GOT3 (cell line): ENCODE measurements at places on chromosomes 11 and 22.

- DNase-seq: no peak
Observed at GRCh38 chr11:62345861-62346260, 8.6 kb downstream of the ASRGL1 start.

GRCh38 chr11:126279191-126279590 lies 3.7 kb upstream of the TIRAP start:
- DNase-seq: no peak

DNA sequence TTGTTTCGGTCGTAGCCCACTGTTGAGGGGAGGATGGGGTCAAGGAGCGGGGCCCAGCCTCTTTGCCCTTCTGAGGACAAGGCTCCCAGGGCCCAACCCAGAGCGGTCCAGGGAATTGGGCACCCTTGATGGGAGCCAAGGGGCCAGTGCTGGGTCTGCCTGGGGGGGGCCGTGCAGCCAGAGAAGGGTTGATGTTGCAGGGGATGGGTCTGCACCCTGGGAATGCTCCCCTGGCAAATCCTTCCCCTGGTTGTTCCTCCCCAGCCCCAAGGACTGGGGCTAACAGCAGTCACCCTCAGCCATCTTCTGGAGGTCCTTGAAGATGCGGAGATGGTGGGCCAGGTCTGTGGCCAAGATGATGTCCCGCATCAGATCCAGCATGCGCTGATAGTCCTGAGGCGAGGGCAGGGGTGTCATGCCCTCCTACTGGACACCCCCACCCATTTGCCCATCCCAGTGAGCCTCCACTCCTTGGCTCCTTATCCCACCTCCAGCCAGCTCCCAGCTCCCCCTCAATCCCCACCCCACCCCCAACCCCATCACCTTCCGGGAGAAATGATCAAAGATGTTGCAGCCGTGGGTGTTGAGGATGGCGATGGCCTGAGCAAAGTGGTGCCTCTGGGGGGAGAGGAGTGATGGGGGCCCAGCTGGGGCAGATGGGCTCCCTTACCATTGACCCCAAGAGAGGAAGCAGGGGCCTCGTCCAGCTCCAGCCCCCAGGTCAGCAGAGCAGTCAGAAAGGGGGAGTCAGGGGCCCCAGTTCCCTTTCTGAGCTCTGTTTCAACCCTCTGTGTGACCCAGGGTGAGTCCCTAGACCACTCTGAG lies 95.0 kb downstream of the PDE2A start:
- no peak for DNase-seq

GRCh38 chr11:47109727-47110246 lies 66.9 kb downstream of the ARFGAP2 start:
- no peak for DNase-seq

- DNase-seq: no peak
Observed at GRCh38 chr11:112345706-112346105, 85.0 kb upstream of the PLET1 start.

GRCh38 chr11:71913756-71914526 lies 14.5 kb downstream of the XNDC1N start:
- no peak for DNase-seq

DNA sequence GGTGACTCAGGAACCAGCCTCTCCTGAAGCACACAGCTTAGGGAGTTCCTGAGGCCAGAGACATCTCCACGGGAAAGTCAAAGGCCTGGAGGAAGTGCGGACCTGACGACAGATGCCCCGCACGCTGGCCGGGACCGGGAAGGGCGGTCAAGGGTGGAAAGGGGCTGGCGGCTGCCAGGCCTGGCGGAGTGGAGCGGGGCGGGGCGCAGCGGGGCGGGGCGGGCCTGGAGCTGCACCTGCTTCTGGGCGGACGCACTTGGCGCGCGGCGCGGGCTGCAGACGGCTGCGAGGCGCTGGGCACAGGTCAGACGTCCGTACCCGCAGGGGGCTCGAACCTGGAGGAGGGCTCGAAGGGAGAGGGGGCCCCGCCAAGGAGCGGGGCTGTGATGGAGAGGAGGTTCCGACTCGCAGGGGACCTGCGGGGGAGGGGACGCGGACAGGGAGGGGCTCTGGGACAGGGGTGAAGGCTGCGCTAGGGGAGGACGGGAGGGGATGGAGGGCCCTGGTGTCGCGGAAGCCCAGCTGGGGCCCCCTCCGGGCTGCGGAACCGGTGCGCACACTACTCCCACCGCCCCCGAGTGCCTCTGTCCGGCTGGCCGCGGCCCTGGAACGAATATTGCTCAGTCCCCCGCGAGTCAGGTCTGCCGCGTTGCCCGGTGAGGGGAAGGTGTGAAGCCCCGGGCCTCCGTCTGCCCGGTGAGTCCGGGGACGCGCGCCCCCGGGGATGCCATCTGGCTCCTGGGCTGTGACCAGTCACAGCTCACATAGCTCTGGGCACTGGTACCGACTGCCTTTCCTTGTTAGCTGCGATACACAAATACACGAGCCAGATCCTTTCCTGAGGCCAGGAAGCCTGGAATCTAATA lies at the start of gene TMEM45B:
Gene TMEM45B, plus strand, starts transcription at position 253 of the 866 bp plus-strand sequence. CDS start 36,635 bp downstream, outside the sequence.
- DNase-seq: no peak

DNA sequence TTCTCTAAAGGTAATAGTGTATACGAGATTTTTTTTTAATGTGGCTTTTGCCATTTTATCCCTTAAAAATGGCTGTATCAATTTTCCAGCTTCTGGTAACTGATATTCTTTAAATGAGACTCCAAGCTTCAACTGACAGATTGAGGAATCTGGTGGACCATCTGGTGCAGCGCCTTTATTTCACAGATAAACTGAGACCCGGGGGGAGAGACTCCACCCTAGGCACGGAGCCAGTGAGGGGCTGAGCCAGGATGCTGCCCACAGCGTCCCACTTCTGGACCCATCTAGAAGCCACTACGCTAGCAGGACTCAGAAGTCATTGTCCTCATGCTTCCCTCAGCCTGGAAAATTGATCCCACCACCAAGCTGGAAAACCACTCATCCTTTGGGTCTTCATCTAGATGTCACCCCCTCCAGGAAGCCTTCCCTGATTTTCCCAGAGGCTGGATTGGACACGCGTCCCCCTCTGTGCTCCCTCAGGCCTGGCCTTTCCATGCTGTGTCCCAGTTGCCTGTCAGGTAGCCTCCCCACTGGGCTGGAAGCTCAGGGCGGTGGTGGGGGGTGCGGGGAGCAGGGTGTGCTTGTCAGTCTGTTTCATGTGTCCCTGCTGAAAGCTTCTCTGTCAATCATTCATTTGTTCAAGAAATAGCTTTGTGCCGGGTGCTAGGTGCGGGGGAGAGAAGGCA lies 12.3 kb upstream of the CD5 start:
- DNase-seq: no peak

- DNase-seq: no peak
Observed at GRCh38 chr11:65588199-65589054, 7.2 kb downstream of the KCNK7 start.

DNA sequence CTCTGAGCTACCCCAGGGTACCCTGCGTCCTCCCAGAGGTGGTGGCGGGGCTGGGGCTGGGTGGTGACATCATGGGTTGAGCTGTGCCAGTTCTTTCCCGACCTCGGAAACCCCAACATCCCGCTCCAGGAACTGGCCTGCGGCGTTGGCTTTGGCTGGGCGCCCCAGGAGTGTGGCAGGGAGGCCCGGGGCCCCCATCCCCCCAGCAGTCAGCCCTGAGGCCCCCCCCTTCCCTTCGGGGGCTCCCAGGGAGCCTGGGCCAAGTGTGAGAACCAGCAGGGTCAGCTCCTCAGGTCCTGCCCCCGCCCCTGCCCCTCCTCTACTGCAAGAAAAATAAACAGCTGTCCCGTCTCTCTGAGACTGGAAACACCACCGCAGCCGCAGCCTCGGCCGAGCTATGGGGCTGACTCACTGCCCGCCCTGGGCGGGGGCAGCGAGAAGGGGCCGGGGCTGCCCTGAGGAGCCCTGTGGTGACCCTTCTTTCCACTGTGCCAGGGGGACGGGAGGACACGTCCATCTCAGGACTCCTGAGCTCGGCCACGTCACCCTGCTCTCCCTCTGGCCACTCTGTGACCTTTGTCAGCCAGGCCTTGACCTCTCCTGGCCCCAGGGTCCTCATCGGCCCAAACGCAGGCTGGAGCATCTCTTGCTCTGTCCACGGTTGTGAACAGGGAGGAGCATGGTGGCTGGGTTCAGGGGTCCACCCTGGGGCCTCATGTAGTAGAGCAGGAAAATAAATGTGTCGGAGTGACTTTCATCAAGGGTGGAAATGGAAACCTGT lies 73.4 kb downstream of the WNT7B start:
- peak; percentile 54 for DNase-seq

DNA sequence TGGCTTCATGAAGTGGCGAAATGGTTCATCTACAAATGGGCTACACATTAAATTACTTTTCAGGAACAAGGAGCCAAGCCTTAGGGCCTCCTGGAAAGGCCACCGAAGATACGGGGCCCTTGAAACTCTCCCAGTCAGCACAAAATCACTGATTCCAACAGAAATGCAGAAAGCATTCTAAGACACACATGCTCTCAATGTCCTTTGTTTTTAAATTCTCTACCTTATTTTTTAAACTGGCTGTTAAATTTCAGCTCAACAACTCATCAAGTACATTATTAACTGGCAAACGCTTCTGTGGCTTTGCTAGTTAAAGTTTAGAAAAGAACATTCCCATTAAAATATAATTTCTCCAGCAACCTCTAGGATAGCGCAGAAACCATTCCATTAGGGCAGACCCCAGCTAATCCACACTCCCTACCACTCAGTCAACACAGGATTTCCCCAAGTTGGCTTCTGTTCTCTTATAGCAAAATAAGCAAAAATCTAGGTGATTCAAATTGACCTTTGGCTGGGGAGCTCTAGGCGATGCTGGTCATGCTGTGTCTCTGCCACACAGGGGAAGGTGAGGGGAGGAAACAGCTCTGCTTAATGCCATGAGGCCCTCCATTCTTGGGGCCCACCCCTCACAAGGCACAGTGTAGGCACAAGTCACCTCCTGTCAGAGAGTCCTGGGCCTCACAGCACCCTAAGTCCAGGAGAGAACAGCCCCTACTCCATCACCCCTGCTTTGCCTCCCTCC lies 47.1 kb downstream of the PLEKHA7 start:
- DNase-seq: no peak

- no peak for DNase-seq
Observed at GRCh38 chr11:116928102-116928777, 90.8 kb upstream of the APOA1 start.

DNA sequence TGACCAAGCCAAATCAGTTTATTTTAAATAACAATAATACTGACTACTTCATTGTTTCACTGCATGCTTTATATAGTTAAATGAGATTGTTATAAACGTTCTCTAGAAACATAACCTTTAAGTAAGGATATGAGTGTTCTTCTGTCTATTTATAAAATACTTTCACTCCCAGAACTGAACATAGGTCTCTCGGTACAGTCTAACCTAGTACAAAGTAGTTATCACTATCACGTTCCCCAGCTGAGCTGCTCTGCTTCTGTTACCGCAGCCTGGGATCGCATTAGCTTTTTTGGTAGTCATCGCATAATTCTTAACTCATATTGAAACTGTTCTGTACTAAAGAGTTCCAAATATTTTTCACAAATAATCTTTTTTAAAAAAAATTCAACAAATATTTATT lies 143.6 kb downstream of the WNT11 start:
- no peak for DNase-seq

- DNase-seq: no peak
Observed at GRCh38 chr22:49046546-49047361, 780.9 kb downstream of the BRD1 start.

GRCh38 chr11:2539371-2540222 lies 94.8 kb downstream of the KCNQ1 start:
- no peak for DNase-seq

GRCh38 chr11:115266066-115266639 lies 238.1 kb downstream of the CADM1 start:
- DNase-seq: no peak

DNA sequence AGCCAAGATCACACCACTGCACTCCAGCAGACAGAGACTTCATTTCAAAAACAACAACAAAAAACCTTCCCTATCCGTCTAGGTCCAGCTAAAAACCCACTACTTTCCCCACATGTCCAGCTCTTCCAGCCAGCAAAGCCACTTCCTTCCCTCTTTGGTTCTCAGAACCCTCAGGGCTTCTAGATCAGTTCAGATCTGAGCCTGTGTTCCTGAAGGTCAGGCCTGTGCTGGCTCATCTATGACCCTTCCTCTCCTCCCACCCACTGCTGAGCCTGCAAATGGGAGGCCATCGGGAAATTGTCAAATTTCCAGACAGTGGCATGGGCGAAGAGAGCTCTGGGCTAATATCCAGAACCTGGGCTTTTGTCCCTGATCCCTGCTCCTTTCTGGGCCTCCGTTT lies 37.8 kb downstream of the SLCO2B1 start:
- no peak for DNase-seq

DNA sequence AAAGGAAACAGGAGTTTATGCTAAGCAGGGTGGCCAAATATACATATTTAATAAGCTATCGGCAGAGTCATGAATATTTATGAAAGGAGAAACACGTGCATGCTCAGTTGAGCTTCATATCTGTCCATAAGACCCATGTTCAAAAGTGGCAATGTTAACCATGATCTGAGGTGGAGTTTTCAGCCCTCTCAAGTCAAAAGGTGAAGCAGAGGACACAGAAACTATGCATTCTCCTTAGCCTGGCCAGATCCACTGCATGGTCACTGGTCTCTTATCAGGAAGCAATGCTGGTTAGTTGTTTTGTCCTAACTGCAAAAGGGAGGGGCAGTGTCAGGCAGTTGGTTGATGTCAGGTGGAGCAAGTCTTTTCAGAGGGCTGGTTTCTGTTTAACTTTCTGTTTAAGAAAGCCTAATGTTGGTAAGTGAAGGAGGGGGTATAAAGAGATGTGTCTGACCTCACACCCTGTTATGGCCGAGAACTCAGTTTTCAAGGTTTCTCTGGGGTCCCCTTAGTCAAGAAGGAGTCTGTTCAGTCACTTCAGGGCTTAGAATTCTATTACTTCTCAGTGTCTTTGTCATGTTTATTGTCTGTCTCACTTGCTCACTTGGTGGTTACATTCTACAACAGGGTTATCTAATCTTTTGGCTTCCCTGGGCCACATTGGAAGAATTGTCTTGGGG lies 5.5 kb upstream of the SELENOH start:
- DNase-seq: no peak

DNA sequence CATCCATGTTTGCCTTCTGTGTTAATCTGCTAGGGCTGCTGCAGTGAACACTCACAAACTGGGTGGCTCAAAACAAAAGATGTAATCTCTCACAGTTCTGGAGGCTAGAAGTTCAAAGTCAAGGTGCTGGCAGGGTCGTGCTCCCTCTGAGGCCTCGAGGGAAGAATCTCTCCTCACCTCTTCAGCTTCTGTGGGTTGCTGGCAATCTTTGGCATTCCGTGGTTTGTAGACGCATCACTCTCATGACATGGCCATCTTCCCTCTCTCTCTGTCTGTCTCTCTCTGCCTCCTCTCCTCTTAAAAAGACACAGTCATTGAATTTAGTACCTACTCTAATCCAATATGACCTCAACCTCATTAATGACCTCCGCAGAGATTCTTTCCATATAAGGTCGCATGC lies 78.8 kb downstream of the TSPAN18 start:
- no peak for DNase-seq

GRCh38 chr11:58023435-58023931 lies at the start of gene OR9Q1:
Gene OR9Q1 (plus strand): TSS chr11:58023881. CDS start chr11:58179445, 155,564 bp downstream.
- DNase-seq: no peak

DNA sequence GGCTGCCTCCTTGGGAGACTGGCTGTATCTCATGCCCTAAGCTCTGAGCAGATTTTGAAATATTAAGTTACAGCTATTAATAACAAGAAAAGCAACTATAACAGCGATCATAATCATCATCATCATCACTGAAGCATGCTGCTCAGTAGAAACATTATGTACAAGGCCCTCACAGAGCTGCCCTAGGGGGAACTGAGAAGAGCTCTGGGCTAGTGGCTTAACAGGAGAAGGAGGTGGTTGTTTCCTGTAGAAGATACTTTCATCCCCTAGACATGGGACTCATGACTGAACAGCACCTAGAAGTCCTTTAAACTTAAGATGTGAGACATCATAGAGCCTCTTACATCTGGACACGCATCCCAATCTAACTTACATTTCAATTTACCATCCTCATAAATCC lies 332.8 kb upstream of the PLET1 start:
- DNase-seq: no peak
